NCI-H1092 (cell line): ENCODE measurements at places on chromosomes 4 and X.

GRCh38 chr4:38529189-38530115 is 134.5 kb upstream of the KLF3 start:
- peak; percentile 57 for DNase-seq

DNA sequence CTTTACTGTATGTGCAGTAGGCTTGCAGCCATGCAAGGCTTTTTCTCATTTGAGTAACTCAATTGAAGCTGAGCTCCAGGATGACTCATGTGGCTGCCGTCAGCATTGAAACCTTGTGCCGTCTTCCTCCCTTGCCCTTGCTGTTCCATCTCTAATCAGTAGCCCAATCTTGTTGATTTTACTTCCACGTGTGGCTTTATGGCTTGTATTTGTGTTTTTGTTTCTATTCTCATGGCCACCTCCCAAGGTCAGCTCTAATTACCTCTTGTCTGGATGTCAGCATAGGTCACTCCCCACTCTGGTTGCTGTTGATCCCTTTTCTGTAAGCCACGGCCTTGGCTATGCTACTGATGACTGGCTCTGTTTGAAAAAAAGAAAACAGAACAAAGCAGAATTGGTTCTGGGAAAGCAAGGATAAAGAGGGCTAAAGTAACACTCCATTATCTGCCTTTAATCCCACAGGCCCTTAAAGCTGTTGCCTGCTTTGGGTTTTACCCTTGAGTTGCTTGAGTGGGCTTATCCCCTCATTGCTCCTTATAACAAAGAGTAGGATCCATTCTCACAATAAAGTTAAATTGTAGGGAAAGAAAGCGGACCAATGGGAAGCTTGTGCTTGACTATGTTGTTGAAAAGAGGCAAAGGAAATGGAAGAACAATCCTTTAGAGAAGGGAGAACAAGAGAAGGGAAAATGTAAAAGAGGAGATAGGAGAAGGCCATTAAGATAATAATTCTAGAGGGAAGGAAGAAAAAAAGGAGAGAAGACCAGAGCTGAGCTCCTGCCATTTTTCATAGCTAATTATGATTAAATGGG is 173.9 kb upstream of the PGRMC2 start:
- no peak for DNase-seq

- no peak for DNase-seq
Measured at GRCh38 chr4:37066159-37066558, 178.4 kb upstream of the NWD2 start.

DNA sequence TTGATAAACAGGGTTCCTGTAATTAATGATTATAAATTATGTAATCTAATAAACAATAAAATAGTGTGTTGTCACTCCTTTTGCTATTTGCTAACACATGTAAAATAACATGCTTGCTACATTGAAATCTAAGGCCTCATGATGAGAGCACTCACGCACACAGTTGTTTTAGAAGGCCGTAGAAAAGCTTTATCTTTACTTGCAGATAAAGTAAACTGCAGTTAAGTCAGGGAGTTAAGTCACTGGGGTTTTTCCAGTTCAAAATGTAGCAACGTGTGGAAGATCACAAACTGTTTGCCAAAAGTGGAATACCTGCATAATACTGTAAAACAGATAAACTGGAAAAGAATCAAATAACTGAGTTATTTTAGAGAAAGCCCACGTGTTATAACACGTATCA is 187.3 kb upstream of the PACRGL start:
- DNase-seq: no peak

GRCh38 chr4:111837761-111838160 is 307.5 kb upstream of the FAM241A start:
- DNase-seq: no peak

GRCh38 chrX:9390121-9390520 is 74.7 kb upstream of the TBL1X start:
- no peak for DNase-seq

- no peak for DNase-seq
Measured at GRCh38 chr4:129176864-129177263, 80.9 kb downstream of the C4orf33 start.

- DNase-seq: no peak
Measured at GRCh38 chr4:152352215-152352614, 183.7 kb downstream of the FBXW7 start.

DNA sequence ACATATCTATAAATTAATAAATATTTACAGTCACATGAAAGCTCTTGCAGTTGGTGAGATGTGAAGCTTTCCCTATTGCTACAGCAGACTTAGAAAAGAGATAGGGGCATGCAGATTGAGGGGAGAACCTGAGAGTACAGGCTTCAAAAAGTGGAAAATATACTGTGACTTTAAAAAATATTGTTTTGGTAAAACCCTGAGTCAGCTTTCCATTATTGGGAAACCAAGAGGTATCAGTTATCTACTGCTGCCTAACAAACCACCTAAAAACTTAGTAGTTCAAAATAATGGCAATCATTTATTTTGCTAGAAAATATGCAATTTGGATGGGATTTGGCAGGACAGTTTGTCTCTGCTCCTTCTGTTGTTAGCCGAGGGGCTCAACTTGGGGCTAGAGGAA is 38.3 kb downstream of the LANCL3 start:
- DNase-seq: no peak

- no peak for DNase-seq
Measured at GRCh38 chr4:10747186-10747585, 62.6 kb upstream of the CLNK start.

- DNase-seq: no peak
Measured at GRCh38 chr4:152925851-152926250, 10.3 kb upstream of the FHDC1 start.

- no peak for DNase-seq
Measured at GRCh38 chr4:113300471-113300928, 251.0 kb downstream of the ANK2 start.

- DNase-seq: no peak
Measured at GRCh38 chr4:110907801-110908313, 285.0 kb upstream of the PITX2 start.

DNA sequence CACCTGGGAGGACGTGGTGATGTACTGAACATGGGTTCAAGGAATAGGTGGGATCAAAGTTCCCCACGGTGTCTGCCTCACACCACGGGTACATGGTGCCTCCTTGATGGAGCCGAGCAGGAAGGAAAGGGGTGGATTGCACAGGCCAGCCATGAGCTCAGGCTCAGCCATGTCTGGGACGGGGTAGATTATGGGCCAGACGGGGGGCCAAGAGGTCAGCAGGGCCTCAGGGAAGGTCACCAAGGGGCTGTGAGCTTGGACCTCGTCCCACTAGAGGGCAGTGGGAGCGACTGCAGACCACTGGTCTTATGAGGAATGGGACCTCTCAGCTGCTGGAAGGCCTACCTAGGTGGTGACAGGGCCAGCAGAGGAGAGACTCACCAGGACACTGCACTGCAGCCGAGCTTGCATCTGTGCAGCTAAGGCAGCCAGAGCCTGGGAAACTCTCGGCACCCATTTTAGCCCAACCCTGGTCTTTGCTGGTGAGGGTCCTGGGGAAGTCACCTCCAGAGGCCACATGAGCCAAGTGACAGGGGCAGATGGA is 38.4 kb downstream of the JAKMIP1 start:
- DNase-seq: no peak

DNA sequence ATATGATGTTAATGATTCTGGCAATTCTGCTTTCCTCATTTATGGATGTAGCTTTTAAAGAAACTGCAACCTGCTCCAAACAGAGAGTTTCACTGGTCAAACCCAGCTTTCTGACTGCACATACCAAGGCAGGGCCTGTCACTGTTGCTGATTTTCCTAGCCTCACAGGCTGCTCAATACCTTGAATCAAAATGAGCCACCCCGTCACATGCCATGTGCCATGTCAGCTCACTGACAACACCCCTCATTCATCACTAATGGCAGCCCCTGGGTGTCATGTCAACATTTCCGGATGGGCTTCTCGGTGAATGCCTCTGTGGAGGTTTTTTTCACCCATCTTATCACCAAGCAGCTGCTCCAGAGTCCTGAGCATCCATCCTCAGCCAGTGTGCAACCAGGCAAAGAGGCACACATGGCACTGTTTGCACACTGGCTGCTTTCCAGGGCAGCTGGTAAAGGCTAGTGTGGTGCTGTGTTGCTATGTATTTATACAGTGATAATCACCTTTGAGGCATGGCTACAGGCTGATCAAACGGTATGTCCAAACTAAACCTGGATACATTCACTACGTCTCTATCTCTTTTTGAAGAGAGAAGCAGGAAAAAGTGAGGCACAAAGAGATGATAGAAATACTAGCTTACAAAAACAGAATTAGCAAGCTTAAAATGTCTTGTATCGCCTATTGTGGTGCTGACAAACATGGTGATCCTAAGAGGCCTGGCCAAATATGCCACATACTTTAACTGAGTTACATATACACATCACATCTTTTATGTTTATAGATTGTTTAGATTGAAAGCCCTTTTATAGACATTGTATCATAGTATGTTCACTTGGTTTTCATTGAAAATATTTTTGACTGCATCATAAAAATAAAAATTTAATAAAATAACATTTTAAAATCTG is 94.6 kb upstream of the INPP4B start:
- peak; percentile 89 for DNase-seq

GRCh38 chrX:154515090-154515965 is 704 bp downstream of the FAM3A start:
- DNase-seq: peak; percentile 11
